Uterus (tissue), 4 donors: ENCODE measurements at places on chromosomes 2 and 18. TPM values are rescaled to one million over a fixed set of nuclear protein-coding genes. Genes with fewer than 3 reads are reported as not detected.
A peak's percentile ranks its signal among the peaks of the same experiment; 100 is the strongest.

DNA sequence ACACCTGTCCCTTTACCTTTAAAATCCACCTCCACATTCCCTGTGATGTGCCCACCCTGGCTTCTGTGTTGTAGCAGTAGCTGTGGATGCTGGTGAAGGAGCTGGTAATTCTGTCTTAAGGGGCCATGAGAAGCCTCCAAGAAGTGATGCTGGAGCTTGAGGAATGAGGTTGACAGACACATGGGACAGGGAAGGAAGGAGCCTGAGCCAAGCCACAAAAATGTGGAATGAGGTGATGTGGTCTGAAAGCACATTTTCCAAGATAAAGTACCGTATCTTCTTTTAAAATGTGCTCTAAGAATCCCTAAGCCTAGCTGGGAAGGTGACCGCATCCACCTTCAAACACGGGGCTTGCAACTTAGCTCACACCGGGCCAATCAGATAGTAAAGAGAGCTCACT, 31.2 kb downstream of the VWA3B start:
- DNase-seq = no peak

- no peak for DNase-seq
Observed at GRCh38 chr18:42914476-42914875, 201.0 kb downstream of the RIT2 start.

DNA sequence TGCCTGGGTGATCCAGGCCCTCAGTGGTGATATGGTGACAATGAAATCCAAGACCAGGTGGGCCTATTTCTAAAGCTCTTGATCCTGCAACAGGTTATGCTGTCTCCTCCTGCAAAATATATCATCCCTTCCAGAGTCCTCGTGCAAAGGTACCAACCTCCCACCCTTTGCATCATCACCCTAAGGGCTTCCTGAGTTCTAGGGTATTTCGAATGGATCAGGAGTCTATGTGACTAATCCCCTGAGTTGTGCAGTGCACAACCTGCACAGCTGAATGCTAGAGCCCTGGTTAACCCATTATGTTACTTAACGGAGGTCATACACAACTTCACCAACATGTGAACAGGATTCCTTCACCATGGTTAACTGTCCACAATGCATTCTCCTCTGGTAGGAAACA, 13.4 kb upstream of the NPAS2 start:
- no peak for DNase-seq

- DNase-seq = no peak
Observed at GRCh38 chr18:77208964-77209363, 40.7 kb upstream of the GALR1 start.

- peak; percentile 31 for DNase-seq
Observed at GRCh38 chr2:73232403-73233153, 461 bp downstream of the PRADC1 start.

- DNase-seq = no peak
Observed at GRCh38 chr18:28112056-28112470, 64.9 kb downstream of the CDH2 start.

- peak; percentile 79 for DNase-seq
Observed at GRCh38 chr2:27428978-27429541, 629 bp downstream of the NRBP1 start.

GRCh38 chr2:178473373-178473772, 5.0 kb downstream of the FKBP7 start:
- DNase-seq = no peak

- no peak for DNase-seq
Observed at GRCh38 chr18:50388988-50389387, 14.1 kb downstream of the SKA1 start.

- no peak for DNase-seq
Observed at GRCh38 chr18:50757358-50757757, 62.5 kb downstream of the MRO start.

GRCh38 chr2:84380875-84381274, 78.2 kb downstream of the SUCLG1 start:
- DNase-seq = no peak

DNA sequence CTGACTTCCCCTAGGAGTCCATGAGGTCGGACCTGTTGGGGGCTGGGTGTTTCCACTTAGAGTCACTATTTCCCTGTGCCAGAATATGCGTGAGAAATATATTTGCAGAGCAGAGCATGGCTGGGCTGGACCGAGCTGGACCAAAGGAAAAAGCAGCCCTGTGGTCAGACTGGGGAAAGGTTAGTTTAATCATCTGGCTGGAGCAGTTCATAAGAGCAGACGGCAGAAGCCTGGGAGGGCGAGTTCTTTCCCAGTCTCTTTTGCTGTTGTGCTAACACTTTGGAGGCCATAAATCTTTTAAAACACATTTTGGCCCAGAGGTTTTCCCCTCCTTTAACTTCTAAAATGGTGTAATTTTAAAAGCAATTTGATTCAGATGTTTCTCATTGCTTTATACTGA, 66.5 kb downstream of the GLI2 start:
- peak; percentile 63 for DNase-seq

GRCh38 chr2:98461498-98462049, 16.9 kb downstream of the INPP4A start:
- no peak for DNase-seq

DNA sequence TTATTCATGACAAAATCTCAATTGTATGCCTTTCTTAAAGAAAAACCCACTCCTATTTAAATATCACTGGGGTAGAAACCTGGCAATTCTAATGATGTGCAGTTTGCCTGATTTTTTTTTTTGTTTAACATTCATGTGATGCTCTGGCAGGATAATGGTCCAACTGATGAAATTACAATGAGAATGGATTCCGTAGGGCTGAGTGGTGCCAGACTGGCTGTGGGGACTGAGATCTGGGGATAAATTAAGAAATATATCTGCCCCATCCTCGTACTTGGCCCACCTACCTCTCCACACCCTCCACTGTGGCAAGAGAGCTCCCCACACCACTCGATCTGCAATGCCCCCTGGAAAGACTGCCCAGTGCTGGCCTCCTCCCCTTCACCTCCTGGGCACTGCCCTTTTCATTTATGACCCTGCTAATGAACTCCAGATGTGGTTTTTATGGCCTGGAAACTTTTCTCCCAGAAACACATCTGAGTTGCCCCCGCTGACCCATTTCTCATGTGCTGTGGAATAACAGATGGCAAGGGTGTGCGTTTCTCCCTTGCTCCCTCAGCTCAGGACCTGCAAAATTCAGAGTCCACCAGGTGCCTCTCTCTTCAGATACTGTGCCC, 33.0 kb upstream of the RPL37A start:
- no peak for DNase-seq

DNA sequence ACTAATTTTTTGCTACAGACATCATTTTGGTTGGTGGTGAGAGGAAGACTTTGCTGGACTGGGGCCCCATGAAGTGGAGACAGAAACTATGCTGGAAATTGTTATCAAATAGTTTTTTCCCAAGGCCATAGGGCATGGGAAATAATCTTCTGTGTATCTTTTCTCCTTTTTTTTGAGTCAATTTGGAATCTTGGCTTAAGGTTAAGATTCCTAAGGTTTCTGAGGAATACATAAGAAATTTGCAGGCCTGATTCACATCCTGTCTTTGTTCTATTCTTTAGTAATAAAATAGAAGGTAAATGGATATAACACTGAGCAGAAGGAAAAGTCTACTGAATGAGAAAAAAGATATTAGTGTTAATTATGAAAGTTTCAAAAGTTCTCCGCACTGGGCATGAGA, 16.6 kb downstream of the SMC6 start:
- no peak for DNase-seq

DNA sequence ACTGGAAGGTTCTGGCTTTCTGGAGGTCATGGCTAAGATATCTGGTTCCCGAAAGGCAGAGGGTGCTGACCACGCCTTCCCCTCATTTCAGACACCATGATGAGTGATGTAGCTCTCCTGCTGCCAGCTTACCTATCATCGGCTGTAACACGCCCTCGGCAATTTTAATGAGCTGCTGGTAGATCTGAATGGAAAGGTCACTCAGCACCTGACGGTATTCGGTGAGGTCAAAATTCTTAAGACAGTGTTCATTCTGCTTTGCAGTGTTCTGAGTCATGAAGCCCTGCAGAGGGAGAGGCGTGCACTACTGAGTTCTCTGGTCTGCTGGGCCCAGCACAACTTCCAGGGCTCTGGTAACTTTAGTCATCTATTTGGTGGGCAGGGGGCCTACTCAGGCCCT, 25.7 kb upstream of the ACAA2 start:
- no peak for DNase-seq

- DNase-seq = no peak
Observed at GRCh38 chr2:15937882-15938802, 2.2 kb upstream of the MYCN start.

GRCh38 chr2:79994965-79995364, 309.6 kb downstream of the LRRTM1 start:
- no peak for DNase-seq

DNA sequence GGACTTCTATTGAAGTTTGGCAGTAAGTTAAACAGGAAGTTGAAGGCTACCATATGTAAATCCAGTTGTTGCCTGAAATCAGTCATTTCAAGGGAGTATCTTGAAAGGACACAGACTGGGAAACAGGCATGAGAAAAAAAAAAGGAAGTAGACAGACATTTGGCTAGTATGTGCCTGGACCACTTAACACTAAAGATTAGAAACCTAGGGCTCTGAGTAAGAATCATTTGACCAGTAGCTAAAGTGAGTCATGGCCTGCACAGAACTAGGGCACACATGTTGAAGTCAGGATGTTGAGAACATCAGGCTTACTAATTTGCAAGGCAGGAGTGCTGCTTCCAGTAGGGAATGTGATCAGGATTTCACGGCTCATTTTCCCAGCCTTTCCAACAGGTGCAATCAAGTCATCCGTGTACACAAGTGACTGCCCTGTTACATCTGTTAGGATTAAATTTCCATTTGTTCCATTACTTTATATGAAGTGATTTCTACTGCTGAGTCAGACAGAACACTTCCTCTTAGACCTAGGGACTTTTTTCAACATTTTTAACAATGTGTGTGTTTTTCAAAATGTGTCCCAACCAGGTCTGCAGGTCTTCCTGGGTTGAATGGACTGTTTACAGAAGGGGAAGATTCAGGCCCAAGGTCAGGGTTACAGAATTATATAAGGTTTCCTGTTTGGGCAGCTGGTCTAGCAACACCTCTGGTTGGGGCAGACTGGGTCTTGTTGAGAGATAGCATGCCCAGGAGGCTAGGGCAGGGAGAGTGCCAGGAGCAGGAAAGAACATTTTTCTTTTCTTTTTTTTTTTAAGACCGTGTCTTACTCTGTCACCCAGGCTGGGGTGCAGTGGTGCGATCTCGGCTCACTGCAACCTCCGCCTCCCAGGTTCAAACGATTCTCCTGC, 145.6 kb downstream of the TGIF1 start:
- peak; percentile 44 for DNase-seq

GRCh38 chr2:44959855-44960254, 18.4 kb downstream of the SIX3 start:
- DNase-seq = no peak

- DNase-seq = no peak
Observed at GRCh38 chr2:4900242-4900641, 791.9 kb upstream of the SOX11 start.

GRCh38 chr2:46943881-46944798, 28.5 kb upstream of the MCFD2 start:
- no peak for DNase-seq

- no peak for DNase-seq
Observed at GRCh38 chr2:115739574-115739973, 1297.1 kb downstream of the DPP10 start.

DNA sequence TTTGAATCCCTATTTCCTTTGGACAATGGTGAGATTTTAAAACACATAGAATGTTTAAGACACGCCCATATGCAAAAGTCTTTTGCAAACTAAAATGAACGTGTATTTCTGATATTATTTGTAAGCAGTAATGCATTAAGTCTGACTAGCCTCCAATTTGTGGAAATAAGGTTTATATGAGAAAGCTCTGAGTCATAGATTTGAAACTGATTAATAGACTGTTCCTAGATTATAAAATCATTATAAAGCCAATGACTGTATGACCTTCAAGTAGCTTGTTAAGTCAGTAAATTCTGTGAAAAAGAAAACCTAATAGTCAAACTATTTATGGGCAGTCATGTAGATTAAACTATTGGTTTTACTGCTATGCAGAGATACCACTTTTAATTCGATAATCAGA, 12.8 kb upstream of the EFEMP1 start:
- DNase-seq = no peak

DNA sequence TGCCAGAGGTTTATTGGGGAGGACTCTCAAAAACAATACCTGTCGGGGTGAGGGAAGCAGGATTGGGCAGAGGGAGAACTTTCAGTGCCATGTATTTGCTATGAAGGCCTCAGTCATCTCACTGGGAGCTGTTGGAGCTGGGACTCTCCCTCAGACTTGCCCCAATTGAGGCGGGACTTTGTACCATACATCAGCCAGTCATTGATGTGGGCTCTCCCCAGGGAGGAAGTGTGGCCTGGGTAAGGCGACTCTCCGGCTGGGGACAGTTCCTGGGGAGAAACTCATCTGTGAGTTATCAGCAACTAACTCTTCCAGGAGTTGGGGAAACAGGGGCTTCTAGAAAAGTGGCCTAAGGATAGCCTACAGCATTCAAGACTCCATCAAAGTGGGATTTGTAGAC, 66.5 kb downstream of the FTCDNL1 start:
- DNase-seq = no peak

The GPAT2 gene
- not detected for total RNA-seq

The PDE1A gene
- total RNA-seq = 13.1 TPM

The RAB27B gene
- 2.3 TPM for total RNA-seq

The NCKAP5 gene
- 0.55 TPM for total RNA-seq

The EFR3B gene
- total RNA-seq = 1.3 TPM

The ARHGAP15 gene
- 4.4 TPM for total RNA-seq

The RMDN2 gene
- total RNA-seq = 14.1 TPM

The CAVIN2 gene
- total RNA-seq = 37.3 TPM

The ADRA2B gene
- 5.4 TPM for total RNA-seq

The GRB14 gene
- total RNA-seq = 4.4 TPM

The OTOS gene
- total RNA-seq = not detected

The WDPCP gene
- total RNA-seq = 31.1 TPM
